Activated CD8-positive, alpha-beta memory T cell treated with anti-CD3 and anti-CD28 coated beads for 1 hour (primary cell): ENCODE measurements at places on chromosomes 5 and 9.

DNA sequence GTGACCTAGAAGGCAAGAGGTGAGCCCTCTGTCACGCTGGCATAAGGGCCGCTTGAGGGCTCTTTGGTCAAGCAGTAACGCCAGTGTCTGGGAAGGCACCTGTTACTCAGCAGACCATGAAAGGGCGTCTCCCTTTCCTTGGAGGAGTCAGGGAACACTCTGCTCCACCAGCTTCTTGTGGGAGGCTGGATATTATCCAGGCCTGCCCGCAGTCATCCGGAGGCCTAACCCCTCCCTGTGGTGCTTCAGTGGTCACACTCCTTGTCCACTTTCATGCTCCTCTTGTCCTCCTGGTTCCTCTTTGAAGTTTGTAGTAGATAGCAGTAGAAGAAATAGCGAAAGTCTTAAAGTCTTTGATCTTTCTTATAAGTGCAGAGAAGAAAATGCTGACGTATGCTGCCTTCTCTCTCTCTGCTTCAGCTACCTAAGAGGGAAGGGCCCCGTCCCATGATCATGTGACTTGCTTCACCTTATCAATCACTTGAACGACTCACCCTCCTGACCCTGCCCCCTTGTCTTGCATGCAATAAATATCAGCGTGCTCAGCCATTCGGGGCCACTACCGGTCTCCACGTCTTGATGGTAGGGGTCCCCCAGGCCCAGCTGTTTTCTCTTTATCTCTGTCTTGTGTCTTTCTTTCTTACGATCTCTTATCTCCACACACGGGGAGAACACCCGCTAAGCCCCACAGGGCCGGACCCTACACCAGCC lies 16.7 kb upstream of the SCGB3A1 start:
- no peak for DNase-seq

DNA sequence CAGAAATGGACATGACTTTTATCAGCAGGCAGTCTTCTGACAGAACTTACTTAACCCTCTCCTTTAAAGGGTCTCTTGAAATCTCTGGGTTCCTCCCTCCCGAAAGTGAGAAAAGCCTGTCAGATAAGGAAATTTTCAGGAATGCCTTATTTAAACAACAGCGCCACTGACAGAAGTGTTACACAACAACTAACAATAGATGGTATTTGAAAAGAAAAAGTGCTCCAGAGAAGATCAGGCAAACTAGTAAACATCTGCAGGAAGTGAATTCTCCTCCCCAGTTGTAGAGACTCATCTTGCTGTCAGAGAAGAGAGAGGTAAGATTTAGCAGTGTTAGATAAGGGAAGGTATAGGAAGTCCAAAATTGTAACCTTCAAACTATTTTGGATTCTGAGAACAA lies 107.2 kb upstream of the NFIL3 start:
- no peak for DNase-seq

DNA sequence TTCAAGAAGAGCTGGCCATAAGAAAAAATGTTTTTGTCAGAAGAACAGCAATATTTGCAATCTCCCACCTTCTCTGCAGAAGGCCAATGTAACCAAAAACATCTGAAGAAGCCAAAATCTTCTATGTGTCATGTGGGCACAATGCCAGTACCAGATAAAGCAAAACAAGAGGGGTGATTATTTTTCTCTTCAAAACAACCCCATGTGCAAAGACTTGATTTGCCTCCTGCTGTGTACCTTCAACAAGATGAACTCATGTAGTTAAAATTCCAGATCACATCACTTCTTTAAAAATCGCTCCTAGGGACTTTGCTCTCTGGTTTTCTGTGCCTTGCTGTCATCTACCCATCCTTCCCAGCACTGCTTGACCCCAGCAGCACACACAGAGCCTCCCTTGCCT lies 134.0 kb upstream of the MAP3K1 start:
- DNase-seq: no peak

- DNase-seq: no peak
These were observed 1.7 kb downstream of the GFM2 start for GRCh38 chr5:74765201-74765600.

DNA sequence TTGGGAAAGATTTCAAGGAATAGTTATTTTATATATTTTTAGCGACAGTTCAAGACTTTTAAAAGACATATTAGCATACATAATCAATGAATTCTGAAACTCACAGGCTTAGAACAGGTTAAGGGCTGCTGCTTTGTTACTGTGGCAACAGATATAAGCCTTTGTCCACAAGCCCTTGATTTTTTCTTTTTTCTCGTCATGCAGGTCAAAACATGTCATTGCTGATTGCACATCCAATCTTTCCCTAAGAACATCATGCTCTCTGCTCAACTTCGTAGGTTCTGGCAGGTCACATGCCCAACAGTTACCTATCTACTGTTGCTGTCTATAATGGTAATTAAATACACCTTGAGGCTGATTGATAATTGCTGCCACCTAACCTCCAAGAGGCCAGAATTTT lies 172.5 kb upstream of the PTPRD start:
- no peak for DNase-seq

DNA sequence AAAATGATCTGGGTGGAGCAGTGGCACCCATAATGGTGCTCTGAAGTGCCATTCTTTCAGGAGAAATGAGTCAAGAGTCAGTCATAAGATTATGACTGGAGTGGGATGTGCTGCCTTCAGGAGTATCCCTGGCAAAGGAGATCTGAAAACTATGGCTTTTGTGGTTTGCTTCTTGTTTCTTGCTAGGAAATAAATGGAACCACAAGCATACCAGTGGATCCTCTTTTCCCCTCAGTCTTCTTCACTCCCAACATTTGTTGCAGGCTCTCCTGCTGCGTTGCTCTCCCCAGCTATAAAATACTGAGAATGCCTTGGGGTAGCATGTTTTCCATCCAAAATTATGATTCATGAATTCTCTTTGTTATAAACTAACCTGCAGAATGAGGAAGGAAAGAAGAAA lies 199.1 kb downstream of the NNT start:
- DNase-seq: no peak

DNA sequence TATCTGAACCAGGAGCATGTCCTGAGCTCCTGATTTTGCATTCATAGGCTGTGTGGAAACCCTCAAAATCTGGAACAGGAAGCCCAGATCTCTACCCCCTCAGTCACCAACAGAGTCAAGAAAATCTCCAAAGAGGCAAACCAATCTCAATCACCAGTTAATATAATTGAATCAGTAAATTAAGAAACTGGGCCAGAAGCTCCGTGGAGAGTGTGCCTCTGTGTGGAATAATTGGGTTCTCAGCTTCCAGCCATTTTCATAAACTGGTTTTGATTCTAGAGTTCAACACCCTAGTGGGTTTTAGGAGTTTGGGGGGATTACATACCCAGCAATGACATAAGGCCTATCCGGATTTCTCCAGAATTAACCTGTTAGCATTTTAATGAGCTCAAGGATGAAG lies 362.9 kb downstream of the IRX2 start:
- no peak for DNase-seq
